ENCODE measurements at places on chromosomes 7 and 10.
A peak's percentile ranks its signal among the peaks of the same experiment; 100 is the strongest.

DNA sequence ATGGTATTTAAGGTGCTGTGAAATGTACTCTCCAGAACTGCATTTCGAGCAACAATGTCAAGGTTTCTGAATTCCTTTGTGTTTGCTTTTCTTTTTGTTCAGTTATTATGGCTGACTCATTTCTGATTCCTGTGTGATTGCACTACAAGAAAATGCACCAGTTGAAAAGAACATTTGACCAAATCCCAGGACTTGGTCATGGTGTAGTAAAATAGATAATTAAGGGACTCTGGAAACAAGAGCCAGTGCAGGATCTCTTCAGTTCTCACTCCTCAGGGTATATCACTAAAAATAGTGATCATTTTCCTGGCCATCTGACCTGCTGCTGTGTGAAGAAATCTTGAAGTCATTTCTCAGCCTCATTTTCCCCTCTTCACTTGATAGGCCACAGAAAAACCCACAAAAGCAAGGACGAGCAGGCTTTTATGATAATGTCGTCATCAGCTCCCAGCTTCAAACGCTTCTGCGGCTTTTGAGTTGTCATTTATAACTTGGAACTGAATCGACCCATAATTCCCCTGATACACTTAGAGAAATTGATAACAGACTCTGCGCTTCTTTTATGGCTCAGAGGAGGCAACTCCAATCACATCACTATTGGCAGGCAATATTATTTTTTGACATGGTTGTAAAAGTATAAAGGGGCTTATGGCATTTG is 274.7 kb downstream of the HDAC9 start:
- DNase-seq = peak; percentile 65

- no peak for DNase-seq
These were observed 33.6 kb upstream of the NPFFR1 start for GRCh38 chr10:70317272-70317942.

DNA sequence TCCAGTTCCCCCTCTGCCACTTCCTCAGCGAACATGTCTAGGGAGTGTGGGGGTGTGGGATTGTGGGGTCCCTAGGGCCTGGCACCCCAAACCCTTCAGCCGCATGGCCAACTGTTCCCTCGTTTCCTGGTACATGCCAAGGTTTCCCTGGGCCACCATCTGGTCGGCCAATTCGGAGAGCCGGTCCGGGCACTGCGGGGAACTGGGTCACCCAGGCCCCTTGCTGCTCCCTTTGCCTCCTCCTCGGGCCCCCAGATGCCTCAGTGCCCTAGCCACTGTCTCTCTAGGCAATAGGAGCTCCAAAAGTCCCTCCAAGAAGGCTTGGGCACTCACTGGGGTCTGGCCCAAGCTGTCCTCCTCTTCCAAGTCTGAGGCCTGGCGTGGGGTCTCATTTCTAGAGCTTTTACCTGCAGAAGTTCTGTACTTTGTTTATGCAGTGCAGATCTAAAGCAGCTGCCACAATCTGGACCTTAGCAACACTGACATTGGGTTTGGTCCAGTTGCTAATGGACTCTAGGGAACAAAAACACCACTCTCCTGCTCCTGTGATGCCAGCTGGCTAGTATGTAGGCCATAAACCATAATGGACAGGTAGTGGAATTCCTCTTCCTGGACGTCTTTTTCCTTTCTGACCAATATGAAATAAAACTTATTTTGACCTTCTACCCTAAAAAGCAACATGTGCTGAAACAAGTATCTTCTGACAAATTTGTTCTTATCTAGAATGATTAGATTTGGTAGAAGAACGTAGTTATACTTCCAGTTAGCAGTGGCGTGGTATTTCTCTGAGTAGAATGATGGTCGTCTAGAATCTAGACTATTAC is 172.9 kb downstream of the LRRC4 start:
- no peak for DNase-seq

DNA sequence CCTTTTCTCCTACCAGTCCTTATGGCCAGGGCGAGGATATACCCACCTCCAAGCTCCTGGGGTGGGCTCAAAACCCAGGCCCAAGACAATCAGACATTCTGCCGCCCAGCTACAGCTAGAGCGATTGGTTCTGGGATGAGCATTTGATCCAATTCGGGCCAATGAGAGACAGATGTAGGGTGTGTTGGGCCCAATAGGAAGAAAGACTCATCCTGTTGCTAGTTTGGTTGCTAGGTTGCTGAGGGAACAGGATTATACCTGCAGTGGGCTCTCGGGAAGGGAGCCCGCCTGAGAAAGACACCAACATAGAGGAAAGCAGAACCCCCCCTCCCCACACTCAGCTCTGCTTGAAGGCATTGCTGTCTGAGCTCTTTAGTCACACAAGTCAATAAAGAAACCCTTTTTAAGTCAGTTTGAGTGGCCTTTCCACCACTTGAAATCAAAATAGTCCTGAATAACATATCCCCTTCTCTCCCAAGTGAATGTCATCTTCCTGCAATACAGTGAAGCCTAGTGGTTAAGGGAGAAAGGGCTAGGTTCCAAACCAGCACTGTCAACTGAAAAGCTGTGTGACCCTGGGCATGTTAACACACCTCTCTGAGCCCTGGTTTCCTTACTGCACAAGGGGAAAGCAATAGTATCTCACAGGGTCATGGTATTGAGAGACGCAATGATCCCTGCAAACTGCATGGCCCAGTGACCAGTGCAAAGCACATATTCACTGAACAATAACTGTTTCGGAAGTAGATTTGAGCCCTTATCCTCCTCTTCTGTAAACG is 21.8 kb downstream of the ITPRIP start:
- DNase-seq = no peak

DNA sequence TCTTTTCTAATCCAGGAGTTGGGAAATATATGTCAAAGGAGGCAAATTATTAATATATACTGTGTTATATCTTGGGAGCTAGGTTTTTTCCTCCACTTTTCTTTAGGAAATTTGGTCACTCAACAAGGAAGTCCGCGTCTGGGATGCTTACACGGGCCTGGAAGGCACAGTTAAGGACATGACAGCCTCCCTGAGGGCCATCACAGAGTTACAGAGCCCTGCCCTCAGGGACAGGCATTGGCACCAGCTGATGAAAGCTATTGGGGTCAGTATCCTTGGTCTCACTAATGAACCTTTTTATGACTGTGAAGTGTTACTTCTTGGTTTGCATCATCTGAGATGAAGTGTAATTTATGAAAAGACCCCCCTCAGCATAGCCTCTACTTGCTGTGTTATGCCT is 74.7 kb downstream of the DNAH11 start:
- no peak for DNase-seq

- no peak for DNase-seq
These were observed 73.5 kb downstream of the ZFAND4 start for GRCh38 chr10:45599021-45599603.

- DNase-seq = no peak
These were observed 91.1 kb downstream of the PPP1R9A start for GRCh38 chr7:94998266-94999068.

DNA sequence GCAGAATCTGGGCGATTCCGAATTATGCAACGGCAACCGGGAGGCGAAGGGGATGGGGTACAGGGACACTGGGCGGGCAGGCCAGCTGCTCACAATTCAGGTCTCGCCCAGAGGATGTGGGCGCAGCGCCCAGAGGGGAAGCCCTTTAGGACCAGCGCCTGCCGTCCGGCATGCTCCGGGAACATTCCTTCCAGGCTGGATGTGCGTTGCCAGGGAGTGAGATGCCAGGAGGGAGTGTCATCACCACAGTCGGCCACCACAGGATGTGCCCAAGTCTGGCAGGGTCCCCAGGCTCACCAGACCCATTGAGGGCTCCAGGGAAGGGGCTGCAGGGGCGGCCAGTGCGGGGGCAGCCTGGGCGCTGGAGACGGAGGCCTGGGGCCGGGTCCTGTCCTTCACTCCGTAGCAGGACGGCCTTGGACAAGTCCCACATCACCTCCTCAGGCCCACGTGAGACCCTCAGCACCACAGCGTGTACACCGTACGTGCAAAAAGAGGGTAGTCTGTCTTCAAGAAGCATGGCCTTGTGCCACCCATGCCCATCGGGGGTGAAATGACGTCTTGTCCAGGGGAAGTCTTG is 63.9 kb downstream of the FOXL3 start:
- peak; percentile 22 for DNase-seq

GRCh38 chr7:130149281-130150139 is 55.7 kb downstream of the TMEM209 start:
- no peak for DNase-seq

- DNase-seq = no peak
These were observed 6.5 kb upstream of the SSBP1 start for GRCh38 chr7:141731476-141732149.

- DNase-seq = no peak
These were observed 15.0 kb upstream of the PDLIM1 start for GRCh38 chr10:95305606-95306317.

DNA sequence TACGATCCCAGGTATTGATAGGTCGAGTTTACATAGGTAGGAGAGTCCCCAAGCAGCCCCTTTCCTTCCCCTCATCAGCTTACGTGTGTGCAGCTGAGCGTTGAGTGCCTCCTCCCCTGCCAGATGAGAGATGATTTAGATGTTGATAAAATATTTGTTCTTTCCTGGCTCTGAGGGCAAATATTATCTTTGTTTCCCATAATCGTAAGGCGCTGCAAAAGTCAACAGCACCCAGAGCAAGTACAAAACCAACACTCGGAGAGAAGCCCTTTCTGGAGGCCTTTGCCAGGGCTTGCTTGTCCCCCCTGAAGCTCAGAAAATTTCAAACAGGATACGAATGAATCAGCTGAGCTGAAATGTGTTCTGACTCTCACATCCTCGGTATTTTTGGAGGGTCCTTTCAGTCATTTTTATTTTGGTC is 683.2 kb downstream of the LRMDA start:
- no peak for DNase-seq

GRCh38 chr10:87030912-87031635 is 11.0 kb downstream of the FAM25A start:
- no peak for DNase-seq

GRCh38 chr10:110865186-110865808 is 6.4 kb upstream of the PDCD4 start:
- peak; percentile 54 for DNase-seq

GRCh38 chr10:1208366-1209311 is 152.5 kb downstream of the WDR37 start:
- no peak for DNase-seq

GRCh38 chr10:102661658-102662028 is 17.4 kb downstream of the TRIM8 start:
- DNase-seq = no peak

GRCh38 chr10:77873536-77874380 is 52.8 kb downstream of the DLG5 start:
- peak; percentile 23 for DNase-seq

DNA sequence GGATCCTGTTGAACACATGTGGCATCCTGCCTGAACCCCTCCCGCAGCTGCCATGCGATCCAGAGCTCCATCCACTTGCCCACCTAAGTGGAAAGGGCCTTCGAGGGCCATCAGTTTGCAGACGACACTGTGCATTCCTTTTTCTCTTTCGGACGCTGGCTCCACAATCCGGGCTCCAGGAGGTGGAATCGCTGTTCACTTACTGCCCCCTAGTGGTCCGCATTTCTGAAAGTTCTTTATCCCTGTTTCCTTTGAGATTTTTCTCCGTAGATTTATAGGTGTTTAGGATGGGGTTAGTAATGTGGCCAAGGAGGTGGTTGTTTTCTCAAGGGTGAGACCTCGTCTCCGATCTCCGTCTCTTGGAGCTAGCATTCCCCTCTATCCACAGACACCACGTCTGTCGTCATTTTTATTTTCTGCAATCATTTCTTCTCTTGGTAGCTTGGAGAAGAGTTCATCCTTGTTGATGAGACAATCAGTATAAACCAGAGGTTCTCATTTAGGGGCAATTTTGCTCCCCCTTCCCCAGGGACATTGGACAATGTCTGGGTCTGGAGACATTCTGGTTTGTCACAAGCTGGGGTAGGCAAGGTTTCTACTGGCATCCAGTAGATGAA is 204.6 kb downstream of the ARHGAP21 start:
- DNase-seq = peak; percentile 38

DNA sequence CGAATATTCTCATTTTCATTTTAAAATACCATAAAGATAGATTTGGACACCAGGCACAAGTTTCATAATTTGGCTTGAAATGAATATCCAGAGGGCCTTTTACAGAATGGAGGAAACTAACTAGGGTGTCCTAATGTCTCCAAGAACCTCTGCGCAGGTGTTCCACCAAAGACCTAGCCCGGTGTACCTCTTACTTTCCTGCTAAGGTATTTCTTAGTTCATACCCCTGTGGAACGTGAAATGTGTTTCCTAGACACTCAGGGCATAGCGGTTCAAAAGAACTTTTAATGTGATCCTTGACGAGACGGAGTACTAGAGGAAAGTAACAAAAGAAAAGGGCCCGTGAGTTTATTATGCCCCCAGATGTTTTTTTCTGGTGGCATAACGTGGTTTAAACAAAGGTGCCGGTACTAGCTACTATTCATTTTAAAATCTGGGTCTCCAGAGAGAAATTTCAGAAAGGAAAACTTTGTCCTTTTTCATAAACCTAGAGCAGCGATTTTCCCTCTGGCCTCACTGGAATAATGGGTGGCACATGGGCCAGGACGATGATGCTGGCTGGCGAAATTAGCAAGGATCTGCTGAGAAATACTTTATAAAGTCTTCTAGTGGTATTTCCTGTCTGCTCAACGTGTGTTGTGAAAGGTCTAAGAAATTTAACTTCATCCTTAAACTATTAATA is 1.4 kb downstream of the APBB1IP start:
- no peak for DNase-seq

GRCh38 chr7:135648235-135648634 is 14.1 kb upstream of the STMP1 start:
- DNase-seq = no peak

DNA sequence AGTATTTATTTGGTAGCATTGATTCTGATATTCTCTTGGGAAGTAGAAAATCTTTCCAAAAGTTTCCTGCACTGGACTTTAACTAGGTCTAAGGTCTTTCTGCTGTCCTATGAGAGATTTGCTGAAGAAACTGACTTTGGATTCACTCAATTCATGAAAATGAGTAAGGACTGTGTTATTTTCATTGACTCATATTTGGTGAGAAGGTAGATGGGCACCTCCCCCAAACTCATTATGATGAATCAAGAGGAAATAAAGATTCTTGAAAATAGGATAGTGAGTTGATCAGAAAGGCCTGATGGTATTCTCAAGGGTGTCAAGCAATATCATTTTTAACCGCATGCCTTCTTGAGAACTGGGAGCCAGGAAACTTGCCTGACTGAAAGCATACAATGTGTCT is 110.3 kb downstream of the RNF133 start:
- DNase-seq = peak; percentile 15

- no peak for DNase-seq
These were observed 135.7 kb upstream of the SAMD8 start for GRCh38 chr10:74975758-74976157.

- no peak for DNase-seq
These were observed 90.1 kb downstream of the GRM3 start for GRCh38 chr7:86733783-86734182.

DNA sequence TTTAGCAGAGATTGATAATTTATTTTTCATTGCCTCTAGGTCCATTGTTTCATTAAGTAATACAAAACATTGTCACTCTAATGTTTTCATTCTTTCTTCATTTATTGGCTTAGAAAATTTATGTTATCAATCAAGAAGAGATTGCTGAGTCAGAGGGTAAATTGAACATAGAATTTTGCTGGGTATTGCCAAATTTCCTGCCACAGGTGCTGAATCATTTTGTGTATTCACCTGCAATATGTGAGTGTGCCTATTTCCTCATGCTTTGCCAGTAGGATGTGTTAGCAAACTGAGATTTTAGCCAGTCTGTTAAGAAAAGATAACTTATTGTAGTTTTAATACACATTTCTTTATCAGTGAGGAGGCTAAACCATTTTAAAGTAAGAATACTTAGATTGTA is 38.0 kb downstream of the MARCHF5 start:
- DNase-seq = no peak

GRCh38 chr10:17923728-17924127 is 28.0 kb upstream of the SLC39A12 start:
- peak; percentile 94 for DNase-seq

- DNase-seq = no peak
These were observed 34.8 kb downstream of the C7orf33 start for GRCh38 chr7:148625342-148625741.

All from stromal cell of bone marrow (primary cell).